DMS 273 treated with DMSO at 0.1 percent for 48 hours (cell line): ENCODE measurements at places on chromosomes 2 and 18.

DNA sequence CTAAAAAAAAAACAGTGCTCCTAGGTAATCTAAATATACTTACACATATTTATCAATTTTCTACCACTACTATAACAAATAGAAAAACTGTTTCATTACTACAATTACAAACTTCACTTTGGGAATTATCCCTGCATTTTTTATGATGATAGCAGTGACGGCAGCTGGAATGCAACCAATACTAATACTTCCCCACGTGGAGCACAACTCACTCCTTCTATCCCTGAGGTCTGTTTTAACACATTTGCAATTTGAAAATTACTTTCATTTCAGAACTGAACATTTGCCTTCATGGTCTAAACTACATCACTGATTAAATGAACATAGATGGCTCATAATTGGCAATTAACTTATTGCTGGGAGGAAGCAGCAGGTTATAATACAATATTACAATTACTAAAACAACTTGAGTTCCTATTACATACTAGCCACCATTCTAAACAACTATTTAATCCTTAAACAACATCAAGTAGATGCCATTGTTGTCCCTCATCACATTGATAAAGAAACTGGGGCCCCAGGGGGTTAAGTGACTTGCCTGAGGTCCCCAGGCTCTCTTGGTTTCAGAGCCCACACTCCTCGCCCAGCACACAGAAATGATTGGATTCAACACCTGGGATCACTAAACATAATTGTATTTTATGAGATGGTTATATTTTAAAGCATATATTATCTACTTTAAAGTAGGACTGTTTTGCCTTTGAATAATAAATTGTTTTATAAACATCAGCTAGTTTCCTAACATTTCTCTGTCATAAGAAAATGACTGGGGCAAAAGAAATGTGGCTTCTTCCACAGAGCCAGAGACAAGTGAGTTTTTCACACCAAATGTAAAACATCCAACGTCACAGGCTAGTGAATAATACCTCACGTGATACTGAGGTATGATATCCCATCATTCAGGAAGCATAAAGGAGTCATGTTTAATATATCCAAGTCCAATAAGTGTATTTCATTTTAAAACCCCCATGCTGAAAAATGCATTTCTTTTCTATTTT is 6.2 kb downstream of the COLEC12 start:
- DNase-seq = no peak

DNA sequence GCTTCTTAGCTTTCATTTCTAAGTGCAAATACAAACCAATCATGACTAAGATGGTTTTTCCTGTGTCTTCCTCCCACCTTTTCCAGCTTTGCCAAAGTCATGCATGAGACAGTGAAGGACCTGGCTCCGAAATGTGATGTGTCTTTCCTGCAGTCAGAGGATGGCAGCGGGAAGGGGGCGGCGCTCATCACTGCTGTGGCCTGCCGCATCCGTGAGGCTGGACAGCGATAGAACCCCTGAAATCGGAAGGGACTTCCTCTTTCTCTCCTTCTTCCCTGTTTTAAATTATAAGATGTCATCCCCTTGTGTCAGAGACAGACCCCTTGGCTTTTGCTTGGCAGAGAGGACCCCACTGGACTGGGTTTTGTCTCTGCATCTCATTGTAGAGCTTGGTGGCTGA is 56.8 kb downstream of the HK2 start:
- no peak for DNase-seq

DNA sequence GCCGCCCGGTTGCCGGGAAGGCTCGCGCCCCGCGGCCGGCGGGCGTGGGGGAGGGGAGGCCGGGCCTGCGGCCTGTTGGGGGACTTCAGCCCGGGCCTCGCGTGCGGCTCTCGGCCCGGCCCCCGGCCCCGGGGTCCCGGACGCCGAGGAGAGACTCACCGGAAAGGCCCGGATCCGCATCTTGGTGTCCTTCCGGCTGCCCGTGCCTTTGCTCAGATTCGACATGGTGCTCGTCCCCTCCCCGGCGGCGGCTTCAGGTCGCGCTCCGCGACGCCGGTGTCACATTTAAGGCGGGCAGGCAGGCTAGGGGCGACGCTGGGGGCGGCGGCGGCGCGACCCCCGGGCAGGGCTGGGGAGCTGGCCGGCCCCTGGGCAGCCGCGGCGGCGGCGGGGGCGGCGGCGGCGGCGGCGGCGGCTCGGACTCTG is 365 bp downstream of the CUL3 start:
- DNase-seq = no peak

DNA sequence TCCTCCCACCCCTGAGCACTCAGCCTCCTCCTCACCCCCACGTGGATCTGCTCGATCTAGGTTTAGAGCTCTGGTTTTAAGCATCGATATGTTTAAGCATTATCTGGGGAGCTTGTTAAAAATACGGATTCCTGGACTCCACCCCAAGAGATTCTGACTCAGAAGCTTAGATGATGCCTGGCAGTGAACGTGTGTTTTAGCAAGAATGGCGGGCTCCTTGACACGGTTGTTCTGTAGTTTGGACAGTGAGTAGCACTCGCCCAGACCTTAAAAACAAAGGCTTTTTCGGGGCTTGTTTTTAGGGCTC is 47.3 kb downstream of the LDLRAD4 start:
- DNase-seq = no peak

DNA sequence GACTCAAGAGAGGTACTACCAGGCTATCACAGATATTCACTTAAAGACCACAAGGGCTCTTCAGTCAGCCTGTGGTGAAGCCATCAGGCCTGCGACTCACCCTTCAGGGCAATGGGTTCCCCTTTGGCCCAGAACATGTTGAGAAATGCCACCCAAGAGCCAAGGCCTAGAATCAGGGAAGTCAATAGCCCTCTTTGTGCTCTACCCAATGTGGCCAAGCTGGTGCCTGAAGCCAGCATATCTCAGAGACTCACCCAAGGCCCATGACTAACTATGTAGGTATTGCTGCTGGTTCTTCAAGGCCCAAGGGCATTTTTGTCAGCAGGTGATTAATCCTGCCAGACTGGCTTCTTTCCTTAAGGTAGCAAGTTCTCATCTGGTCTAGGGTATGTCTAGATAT is 338.9 kb upstream of the SETBP1 start:
- DNase-seq = no peak
